ENCODE measurements at places on chromosomes 12 and 14. TPM values are rescaled to one million over a fixed set of nuclear protein-coding genes. Genes with fewer than 3 reads are reported as not detected.

RPGRIP1 gene
- total RNA-seq = not detected

KCNC2 gene
- not detected for total RNA-seq

RERGL gene
- total RNA-seq = 0.27 TPM

ANG gene
- 7.3 TPM for total RNA-seq

Measured in chondrocyte (in vitro differentiated cells).